ENCODE measurements at places on chromosomes 4 and X.

GRCh38 chr4:76206222-76206942 lies 7.2 kb downstream of the SCARB2 start:
- no peak for DNase-seq

GRCh38 chrX:144801786-144802185 lies 445.5 kb upstream of the SPANXN1 start:
- no peak for DNase-seq

- no peak for DNase-seq
Observed at GRCh38 chr4:97867557-97868091, 275.7 kb downstream of the STPG2 start.

DNA sequence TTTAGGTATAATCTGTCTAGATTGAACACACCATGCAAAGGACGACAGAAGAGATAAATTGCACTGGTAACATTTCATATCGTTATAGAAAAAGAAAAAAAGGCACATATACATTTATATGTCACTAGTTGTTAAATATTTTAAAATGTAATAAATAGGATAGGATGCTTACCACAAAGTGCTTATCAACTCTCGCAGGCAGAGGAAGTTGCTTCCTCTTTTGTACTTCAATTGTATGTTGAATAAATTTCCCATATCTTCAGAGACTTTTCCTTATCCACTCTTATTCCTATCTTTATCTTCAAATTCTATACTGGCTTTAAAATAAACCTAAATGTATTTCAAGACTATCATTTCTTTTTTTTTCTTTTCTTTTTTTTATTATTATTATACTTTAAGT lies 163.3 kb upstream of the SPOCK3 start:
- DNase-seq: no peak

- no peak for DNase-seq
Observed at GRCh38 chr4:40170588-40170987, 26.2 kb upstream of the RHOH start.

- DNase-seq: no peak
Observed at GRCh38 chr4:128841402-128841801, 31.9 kb downstream of the JADE1 start.

GRCh38 chrX:49000636-49001035 lies 1.4 kb downstream of the GRIPAP1 start:
- DNase-seq: no peak

DNA sequence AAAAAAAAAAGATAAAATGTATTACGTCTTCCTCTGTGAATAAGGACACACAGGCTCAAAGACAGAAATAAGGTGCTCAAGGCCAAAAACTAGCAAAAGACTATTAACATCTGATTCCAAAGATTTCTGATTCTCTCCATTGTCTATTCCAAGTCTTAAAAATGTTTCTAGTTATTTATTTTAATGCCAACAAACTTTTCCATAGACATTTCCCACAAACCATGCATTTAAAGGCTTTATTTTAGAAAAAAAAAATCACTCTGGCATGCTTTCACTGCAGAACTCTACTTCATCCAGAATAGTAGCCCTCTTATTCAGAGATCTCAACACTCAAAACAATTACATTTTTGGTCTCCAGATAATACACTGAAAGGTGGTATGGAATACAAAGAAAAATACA lies 545.0 kb upstream of the TENM3 start:
- DNase-seq: no peak

GRCh38 chr4:104524591-104524990 lies 29.9 kb upstream of the CXXC4 start:
- no peak for DNase-seq

DNA sequence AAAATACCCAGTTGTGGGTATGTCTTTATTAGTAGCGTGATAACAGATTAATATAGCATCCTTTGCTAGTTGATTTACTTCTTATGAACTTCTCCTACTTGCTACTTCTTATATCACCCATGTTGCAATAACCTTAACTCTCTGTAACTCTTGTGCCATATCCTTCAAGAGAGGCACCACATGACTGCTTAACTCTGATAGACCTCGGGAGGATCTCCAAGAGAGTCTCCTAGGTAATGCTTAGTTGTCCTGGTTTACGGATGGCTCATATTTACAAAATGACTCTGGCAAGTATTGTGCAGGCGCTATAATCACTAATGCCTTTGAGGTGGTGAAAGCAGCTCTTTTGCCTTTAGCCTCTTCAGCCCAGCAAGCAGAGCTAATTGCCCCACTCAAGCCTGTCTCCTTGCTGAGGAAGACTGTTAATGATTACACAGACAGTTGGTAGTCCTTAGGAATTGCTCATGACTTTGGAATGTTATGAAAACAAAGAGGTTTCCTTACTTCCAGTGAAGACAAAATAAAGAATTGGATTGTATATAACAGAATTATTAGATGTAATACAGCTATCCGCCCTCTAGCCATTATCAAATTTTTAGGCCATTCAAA lies 1305.8 kb downstream of the PCDH7 start:
- DNase-seq: no peak

DNA sequence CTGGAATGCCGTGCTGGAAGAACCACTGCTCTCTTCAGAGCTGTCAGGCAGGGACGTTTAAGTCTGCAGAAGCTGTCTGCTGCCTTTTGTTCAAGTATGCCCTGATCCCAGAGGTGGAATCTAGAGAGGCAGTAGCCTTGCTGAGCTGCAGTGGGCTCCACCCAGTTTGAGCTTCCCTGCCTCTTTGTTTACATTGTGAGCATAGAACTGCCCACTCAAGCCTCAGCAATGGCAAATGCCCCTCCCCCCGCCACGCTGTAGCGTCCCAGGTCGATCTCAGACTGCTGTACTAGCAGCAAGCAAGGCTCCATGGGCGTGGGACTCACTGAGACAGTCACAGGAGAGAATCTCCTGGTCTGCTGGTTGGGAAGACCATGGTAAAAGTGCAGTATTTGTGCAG lies 34.8 kb upstream of the MUC7 start:
- no peak for DNase-seq

- no peak for DNase-seq
Observed at GRCh38 chrX:88612870-88613329, 134.1 kb upstream of the CPXCR1 start.

DNA sequence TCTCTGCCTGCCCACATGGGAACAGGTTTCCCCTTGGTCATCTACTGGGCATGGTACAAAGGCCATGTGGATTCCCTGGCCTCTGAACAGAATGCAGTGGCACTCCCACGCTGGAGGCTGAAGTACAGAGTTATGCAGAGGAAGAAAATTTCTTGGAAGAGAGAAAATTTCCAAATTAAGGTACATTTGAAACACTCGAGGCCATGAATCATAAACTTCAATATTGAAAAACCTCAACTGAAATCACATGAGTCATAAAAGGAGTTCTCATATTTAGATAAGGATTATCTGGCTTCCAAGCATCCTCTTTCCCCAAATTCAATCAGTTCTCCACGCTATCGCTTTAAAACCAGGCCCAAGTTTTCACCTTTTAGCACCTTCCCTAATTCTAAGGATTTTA lies 28.1 kb upstream of the TXK start:
- no peak for DNase-seq

DNA sequence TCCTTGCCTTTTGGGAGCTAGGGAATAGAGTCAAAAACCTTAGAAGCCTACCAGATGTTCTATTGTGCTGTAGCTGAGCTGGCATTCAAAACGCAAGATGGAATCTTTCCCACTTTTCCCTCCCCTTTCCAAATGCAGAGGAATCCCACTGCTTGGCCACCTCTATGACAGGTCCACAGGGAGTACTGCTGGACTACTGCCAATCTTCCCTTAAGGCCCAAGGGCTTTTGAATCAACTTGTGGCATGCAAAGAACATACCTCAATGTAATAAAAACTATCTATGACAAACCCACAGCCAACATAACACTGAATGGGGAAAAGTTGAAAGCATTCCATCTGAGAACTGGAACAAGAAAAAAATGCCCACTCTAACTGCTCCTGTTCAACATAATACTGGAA lies 139.2 kb upstream of the AGTR2 start:
- DNase-seq: no peak

DNA sequence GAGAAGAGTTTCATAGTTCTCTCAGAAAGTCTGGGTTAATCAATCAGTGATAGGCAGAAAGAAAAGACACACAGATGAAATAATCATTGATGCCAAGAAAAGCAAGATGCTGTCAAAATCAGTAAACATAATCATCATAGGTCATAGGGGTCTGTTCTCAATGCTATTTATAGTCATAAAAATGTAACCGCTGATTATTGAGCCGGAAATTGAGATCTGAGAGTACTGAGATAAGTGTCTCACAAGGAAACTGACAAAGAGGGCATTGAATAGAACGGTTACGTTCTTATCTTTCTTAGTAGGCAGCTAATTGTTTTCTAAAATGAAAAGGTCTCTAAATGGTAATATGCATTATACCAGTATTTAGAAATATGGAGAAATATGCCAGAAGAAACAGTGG lies 1686.1 kb upstream of the AGA start:
- no peak for DNase-seq

DNA sequence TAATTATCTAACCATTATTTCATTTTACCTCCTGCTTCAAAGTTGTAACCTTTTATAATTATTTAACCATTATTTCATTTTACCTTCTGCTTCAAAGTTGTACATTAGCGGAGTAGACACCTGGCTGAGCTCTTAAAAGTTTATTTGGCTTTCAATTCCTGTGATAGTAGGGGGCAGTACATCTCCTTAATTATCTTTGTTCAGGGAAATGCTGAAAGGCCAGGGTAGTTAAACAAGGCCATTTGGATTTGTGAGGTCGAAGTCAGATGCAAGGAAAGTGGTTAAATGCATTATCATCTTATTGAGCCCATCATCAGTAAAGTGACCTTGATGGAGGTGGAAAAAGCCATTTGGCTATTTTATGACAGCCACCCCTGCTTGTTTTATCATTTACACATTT lies 210.6 kb downstream of the TENM3 start:
- no peak for DNase-seq

GRCh38 chr4:138341739-138342415 lies 99.7 kb upstream of the SLC7A11 start:
- DNase-seq: no peak

- no peak for DNase-seq
Observed at GRCh38 chr4:29336861-29337260, 1383.3 kb upstream of the PCDH7 start.

DNA sequence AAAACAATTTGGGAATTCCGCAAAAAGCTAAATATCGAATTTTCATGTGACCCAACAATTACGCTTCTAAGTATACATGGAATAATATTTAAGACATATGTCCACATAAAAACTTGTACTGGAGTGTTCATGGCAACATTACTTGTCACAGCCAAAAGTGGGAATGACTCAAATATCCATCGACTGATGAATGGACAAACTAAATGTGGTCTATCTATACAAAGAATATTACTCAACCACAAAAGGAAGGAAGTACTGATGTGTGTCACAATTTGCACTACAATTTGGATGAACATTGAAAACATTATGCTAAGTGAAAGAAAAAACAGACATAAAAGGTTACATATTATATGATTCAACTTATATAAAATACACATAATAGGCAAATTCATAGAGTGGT lies 71.9 kb downstream of the AFF2 start:
- DNase-seq: no peak

DNA sequence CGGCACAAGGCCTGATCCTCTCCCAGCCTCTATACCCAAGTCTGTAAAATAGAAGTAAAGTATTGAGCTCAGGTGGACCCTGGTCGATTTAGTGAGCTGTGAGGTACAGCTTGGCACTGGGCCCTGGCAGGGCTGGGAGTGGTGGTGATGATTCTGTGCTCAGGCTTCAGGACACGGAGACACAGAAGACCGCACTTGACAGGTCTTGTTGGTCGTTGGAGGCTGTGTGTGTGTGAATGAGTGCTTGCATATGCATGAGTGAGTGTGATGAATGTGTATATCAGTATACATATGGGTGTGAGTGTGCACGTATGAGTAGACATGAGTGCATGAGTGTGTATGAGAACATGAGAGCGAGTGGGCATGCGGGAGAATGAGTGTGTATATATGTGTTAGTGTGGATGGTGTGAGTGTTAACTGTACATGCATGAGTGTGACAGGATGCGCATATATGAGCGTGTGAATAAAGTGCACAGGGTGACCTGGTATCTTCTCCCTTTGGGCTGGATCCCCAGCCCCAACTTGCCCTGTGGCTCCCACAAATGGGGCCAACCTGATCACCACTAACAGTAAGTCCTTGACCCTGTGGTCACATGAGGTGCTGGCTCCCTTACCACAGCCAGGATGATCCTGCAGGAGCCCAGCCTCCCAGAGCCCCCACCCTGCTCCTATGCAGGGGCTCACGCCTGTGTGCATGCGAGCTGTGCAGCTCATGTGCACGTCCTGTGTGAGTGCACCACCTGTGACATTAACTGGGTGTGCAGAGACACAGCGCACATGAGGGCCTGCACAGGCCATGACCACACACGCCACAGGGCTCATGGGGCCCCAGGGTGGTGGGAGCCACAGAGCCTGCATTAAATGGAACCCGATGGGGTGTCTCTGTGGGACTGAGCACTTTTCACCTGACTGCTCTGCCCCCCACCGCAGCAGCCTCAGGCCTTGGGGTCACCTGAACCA lies 20.8 kb downstream of the SH3BP2 start:
- no peak for DNase-seq

- DNase-seq: no peak
Observed at GRCh38 chr4:156560701-156561100, 410.9 kb downstream of the PDGFC start.

DNA sequence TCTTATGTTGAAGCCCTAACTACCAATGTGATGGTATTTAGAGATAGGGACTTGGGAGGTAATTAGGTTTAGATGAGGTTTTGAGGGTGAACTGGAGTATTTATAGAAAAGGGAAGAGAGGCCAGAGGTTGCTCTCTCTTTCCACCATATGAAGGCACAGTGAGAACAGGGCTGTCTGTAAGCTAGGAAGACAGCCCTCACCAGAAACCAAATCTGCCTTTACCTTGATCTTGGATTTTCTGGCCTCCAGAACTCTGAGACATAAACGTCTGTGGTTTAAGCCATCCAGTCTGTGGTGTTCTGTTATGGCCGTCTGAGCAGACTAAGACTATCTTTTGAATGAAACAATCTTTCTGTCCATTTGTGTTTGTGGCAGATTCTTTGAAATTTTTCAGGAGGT lies 223.7 kb downstream of the PDHA2 start:
- no peak for DNase-seq

GRCh38 chrX:16134936-16135335 lies 11.6 kb downstream of the GRPR start:
- no peak for DNase-seq

DNA sequence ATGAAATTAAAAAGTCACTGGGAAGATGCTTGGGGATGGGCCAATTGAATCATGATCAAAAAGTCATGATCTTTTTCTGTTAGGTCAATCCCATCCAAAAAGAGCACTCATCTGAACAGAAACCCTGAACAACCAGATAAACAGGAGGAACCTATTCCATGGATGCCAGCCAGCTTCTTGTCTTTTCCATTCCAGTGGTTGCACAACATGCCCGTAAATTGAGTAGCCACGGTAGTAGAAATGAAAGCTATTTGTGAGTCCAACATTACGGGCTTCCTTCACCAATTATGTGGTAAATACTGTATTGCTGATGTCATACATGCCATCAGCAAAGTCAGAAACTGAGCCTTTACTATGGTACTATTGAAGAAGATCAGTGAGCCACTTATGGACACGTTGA lies 982.4 kb upstream of the HS3ST1 start:
- DNase-seq: no peak

All from aorta (tissue), 5 donors.